Stimulated activated CD4-positive, alpha-beta T cell treated with anti-CD3 and anti-CD28 coated beads, Interleukin-12 subunit alpha, Interleukin-12 subunit beta, amount 100 ng/mL, for 48 hours (primary cell): ENCODE measurements at places on chromosomes 2 and 18.

GRCh38 chr2:227376656-227377396 is 2.3 kb downstream of the TM4SF20 start:
- no peak for DNase-seq

GRCh38 chr2:237961637-237962036 is 5.2 kb upstream of the UBE2F start:
- no peak for DNase-seq

- DNase-seq, result no peak
Observed at GRCh38 chr18:42437646-42438045, 482.6 kb downstream of the PIK3C3 start.

DNA sequence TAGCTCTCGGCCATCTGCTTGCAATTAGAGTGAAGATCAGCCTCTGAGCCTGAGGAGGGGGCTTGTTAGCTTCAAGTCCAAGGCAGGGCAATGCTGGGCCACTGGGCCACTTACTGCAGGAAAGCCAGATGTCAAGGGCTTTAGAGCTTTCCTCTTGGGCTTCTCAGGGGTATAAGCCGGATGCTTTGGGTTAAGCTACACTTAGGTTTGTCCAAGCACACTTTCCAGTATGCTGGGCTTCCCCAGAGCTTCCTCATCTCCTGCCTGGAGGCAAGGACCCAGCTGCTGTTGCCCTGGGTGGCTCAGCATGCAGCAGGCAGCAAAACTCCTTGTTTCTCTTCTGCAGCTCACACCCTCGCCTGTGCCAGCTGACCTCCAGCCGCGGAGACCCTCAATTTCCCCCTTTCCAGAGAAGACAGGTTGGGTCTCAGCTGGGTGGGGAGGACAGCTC is 29.0 kb upstream of the ATOH8 start:
- no peak for DNase-seq

GRCh38 chr2:109258376-109258775 is 129.4 kb downstream of the SH3RF3 start:
- no peak for DNase-seq

GRCh38 chr2:232385660-232386489 is 7.3 kb downstream of the ALPP start:
- DNase-seq, result no peak

GRCh38 chr2:222883420-222883819 is 22.6 kb downstream of the ACSL3 start:
- no peak for DNase-seq

GRCh38 chr18:61047794-61048193 is 285.4 kb upstream of the CDH20 start:
- no peak for DNase-seq

DNA sequence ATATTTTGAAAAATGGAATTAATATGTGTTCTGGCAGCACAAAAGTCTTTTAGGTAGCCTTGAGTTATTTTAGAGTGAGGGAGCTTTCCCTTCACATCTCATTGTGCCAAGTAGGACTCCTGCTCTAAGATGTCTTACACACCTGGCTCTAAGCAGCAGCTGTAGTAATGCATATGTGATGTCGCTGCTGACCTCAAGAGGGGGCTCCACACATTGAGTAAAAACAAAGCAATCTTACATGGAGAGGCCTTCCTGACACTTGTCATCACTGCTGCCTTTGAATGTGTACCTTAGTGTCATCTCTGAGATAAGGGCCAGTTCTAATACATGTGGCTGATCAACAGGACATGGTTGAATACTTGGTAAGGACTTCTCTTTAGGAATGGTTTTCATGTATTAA is 75.8 kb downstream of the ACTR3 start:
- no peak for DNase-seq

DNA sequence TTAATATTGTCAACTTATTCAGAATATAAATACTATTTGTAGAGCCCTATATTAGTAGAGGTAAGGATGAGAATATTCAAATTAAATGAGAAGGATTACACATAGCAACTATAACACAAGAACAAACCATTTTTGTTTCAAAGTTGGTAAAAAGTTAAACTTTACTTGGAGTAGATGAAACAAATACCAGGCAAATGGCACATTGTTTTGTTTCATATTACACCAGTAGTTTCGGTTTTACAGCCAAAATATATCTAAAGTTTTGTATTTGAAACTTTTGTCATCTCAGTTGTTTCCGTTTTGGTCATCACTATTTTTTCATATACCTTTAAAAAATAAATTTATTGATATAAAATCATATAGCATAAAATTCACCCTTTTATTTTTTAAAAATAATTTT is 1039.4 kb downstream of the DPP10 start:
- DNase-seq, result no peak

- DNase-seq, result no peak
Observed at GRCh38 chr2:170086117-170086688, 91.7 kb upstream of the MYO3B start.

- no peak for DNase-seq
Observed at GRCh38 chr2:71990826-71991225, 156.8 kb downstream of the CYP26B1 start.

- no peak for DNase-seq
Observed at GRCh38 chr18:35164133-35164532, 76.7 kb upstream of the ZNF397 start.

- DNase-seq, result no peak
Observed at GRCh38 chr2:16239296-16239850, 299.0 kb downstream of the MYCN start.

DNA sequence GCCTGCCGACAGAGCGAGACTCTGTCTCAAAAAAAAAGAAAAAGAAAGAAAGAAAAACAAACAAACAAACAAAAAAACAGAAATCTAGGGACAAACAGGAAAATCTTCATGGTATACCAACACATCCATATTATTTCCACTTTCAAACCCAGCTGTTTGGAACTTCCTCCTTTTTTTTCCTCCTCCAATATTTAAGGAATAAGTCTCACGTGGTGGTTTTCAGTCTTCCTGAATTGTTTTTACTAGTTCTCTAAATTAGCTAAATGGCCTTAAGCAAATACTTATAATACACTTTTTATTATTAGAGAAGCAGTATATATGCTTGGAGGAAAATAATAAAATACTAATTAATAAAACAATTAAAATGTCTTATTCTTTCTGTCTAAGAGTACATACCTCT is 48.7 kb upstream of the GLS start:
- no peak for DNase-seq

DNA sequence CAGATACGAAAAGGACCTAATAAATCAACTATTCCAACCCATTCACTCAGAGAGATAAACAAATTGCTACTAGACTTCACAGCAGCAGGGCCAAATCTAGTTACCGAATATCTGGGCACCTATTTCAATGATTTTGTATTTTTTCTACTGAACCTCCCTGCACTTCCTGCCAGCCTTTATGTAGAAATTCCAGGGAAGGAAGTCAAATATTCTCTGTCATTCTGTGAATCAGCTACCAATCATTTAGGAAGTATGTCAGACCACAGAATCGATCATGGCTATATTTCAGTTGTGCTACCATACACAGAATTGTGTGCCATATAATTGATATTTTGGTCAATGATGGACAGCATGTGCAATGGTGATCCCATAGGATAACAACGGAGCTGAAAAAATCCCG is 109.6 kb upstream of the SPOPL start:
- DNase-seq, result no peak

- no peak for DNase-seq
Observed at GRCh38 chr2:40282428-40282827, 169.5 kb downstream of the SLC8A1 start.

DNA sequence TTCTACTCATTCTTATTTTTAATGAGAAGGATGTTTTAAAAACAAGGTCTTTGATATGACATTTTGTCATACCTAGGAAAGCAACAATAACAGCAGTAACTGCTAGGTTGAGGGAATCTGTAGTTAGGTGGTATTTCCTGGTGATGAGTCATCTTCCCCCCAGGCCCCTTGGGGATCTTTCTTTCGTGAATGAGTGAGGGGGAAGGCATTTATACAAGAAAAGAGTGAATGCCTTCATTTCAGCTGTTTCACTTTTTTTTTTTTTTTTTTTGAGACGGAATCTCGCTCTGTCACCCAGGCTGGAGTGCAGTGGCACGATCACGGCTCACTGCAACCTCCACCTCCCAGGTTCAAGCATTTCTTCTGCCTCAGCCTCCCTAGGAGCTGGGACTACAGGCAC is 108.6 kb downstream of the MAP4K4 start:
- no peak for DNase-seq

DNA sequence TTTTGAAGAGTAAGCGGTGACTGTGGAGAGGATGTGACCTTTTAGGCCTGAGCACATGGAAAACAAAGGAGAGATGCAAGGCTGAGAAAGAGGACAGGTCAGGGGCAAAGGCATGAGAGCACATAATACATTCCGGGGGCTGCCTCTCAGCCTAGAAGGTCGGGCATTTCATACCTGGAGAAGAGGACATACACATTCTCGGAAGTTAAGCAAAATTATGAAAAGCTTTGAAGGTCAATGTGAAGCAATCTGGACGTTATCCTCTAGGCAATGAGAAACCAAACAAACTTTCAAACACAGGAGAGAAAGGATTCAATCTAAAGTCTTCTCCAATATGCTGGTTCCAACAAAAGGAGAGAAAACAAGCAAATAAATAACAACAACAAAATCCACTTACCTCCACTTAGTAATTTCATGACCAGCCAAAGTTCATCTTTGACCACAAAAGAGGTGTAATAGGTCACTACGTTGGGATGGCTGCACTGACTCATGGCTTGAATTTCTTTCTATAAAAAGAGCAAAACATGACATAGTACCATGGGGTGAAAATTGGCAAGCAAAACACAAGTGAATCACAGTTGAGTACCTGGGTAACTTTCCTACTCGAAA is 80.4 kb downstream of the STK39 start:
- peak; percentile 8 for DNase-seq

GRCh38 chr18:10035281-10035991 is 121.6 kb downstream of the VAPA start:
- DNase-seq, result no peak

DNA sequence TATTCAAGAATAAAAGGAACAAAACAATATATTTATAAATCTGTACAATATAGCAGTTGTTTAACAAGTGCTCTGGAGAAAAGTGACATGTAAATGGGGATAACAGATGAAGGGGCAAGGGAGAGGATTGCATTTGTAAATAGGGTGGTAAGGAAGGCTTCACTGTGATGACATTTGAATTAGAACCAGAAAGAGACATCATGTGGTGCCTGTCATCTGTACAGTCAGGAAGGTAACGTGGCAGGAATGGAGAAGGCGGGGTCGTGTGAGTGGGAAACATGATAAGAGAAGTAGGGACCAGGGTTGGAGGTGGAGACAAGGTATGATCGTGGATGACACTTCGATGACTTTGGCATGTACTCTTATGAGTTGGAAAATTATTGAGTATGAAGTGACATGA is 1393.6 kb upstream of the NXPH2 start:
- DNase-seq, result no peak

DNA sequence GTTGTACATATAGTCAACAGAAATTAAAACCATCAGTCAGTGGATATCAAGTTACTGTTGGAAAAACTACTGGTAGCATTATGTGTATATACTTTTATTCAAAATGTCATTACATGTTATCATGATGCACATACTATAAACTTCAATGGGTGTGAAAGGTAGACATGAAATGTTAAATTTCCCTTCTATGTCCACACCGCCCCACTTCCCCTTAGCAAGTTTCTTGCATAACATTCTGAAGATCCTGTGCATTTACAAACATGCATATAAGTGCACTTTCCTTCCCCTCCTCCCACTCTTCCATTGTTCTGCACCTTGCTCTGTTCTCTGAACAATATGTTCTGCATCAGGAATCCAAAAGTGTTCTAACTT is 16.6 kb upstream of the HK2 start:
- no peak for DNase-seq

DNA sequence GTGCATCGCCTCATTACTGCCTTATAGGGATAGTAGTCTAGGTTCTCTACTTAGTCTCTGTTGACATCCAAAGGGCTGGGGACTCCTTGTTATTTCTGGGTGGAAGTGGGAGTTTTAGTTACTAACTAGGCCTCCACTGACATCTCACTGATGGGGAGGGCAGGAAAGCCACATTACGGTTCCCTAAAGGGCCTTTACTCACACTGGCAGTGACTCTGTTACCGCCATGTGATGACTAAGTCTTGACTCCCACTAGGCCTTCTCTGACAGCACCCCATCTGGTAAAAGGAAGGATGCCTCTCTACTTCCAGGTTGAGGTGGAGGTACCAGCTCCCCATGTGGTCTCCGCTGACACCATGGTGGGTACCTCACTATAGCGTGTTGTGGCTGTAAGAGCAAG is 14.0 kb upstream of the BCL2L11 start:
- no peak for DNase-seq

GRCh38 chr18:23406271-23406787 is 46.8 kb upstream of the RIOK3 start:
- DNase-seq, result no peak

DNA sequence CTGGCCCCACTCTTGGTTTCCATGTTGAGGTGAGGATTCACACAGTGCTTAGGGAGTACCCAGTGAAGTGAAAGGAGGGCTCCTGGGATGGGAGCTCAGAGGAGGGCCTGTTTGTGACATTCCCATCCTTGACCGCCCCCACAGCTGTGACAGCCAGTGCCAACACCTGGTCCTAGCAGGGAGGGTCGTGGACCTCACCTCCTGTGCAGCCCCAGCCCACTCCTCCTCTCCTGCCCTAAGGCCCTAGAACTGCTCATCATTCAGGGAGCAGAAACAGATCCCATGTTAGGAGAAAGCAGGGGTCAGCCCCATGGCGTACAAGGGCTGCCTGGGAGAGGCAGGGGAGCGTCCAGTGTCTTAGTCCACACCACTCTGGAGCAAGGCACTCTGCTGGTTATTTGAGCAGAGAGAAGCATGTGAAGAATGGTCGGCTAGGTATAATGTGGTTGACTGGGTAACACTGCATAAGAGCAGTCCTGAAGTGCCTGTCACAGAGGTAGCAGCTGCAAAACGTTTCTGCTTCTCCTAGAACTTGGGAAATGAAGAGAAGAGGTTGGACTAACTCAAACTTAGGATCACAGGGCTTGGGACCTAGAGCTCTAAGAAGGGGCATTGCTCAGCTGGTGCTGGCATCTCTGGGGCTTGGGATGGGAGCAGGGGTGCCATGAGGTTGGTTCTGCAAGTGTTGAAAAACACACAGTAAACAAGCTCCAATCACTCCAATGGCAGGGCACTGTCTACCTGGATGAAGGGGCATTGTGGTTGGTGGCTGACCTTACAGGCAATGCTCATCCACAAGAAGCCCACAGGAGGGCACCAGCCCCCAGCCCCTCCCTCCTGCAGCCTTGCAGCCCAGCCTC is 55.6 kb downstream of the FAM168B start:
- no peak for DNase-seq
